ENCODE measurements at places on chromosomes 4 and X.

DNA sequence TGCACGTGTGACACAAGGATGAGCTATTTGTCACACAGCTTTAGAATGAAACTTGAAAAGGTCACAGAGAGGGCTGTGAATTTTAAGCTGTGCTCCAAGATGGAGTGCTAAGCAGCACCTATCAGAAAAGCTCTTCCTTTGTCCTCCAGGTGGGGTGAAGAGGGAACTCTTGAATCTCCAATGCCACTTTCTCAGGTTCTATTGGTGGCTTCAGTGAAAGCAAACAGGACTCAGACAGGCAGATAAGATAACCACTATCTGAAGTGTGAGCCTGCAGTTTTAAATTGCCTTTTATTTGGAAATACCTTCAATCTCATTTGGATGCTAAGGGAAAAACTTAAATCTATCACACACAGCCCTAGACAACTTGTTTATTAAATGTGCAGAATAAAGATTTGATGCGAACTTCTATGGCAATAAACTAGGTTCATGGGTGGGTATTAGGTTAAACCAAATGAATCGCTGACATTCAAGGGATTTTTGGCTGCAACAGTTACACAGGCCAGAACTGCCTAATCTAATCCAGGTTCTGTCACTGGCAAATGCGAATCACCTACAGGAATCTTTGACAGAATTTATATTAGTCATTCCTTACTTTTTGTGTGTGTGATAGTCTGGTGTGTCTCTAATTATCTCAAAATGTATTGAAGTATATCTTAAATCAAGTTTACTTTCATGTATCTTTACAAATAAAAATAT, 13.6 kb upstream of the PDGFRA start:
- DNase-seq, result no peak

DNA sequence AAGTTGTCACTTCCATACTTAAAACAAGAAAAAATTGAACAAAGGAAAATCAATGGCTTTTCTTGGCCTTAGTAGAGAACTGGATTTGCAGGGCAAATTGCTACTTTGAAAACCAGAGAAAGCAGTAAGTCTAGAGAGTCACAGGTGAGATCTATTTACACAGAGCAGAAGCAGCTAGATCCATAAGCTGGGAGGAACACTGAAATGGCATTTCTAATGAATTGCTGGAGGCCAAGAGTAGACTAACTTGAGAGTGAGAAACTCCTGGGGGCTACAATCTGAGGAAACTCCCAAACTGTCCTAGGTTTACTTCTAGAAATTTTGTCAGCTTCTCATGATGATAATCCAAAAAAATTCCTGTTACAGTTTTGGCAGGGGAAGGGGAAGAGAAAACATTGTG, 133.3 kb downstream of the SPCS3 start:
- no peak for DNase-seq

GRCh38 chrX:133776072-133776471, 209.3 kb downstream of the GPC3 start:
- no peak for DNase-seq

DNA sequence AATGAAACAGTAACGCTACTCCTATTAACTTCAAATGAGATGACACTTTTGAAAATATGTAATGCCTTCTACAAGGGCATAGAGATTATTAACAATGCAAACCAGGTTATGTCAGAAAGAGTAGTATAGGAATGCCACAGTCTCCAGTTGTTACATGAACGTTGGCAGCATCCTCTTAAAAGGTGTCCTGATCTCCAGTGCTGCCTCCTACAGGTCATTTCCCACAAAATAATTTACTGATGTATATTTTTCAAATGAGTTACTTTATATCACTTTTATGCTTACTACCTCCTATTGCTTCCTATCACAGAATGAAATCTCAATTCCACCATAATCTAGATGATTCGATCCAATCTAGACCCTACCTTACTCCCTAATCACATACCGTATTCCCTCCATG, 195.2 kb upstream of the EPHA5 start:
- no peak for DNase-seq

GRCh38 chrX:790783-791360, 160.3 kb downstream of the SHOX start:
- DNase-seq, result no peak

DNA sequence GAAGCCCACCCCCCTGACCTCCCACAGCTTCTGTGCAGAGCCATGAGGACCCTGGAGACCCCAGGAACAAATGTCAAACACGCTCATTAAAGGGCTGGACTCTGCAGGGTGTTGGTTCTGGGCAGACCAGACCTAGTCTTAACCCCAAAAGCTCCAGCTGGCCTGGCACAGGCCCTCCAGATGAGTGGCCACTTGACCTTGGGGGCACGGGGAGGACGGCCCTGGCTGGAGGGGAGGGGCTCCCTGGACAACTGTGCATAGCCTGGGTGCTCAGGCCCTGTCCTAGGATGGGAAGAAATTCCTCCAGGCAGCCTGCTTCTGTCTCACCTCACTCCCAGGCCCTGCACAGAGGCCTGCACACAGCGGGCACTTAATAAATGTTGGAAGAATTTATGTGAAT, 9.4 kb downstream of the ADRA2C start:
- DNase-seq, result no peak

DNA sequence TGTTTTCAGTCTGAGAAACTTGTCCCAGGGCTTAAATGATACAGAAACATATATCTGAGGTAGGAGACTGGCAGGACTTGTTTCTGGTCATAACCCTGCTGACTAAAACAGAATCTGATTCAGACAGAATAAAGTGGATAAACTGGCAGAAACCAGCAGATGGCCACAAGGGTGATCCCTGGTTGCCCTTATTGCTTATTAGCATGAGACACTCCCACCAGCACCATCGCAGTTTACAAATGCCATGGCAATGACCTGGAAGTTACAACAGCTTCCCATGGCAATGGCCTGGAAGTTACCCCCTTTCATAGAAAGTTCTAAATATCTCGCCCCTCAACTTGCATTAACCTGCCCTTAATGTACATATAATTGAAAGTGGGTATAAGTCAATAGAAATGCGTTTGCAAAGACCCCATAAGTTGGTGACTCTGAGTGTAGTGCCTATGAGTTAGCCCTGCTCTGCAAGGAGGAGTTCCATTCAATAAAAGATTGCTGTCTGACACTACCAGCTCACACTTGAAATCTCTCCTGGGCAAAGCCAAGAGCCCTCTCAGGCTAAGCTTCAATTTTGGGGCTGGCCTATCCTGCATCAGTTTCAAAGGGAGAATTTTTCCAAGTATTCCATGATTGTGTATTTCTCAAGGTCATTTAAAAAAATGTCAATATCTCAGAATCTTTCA, 52.9 kb upstream of the PAGE5 start:
- no peak for DNase-seq

DNA sequence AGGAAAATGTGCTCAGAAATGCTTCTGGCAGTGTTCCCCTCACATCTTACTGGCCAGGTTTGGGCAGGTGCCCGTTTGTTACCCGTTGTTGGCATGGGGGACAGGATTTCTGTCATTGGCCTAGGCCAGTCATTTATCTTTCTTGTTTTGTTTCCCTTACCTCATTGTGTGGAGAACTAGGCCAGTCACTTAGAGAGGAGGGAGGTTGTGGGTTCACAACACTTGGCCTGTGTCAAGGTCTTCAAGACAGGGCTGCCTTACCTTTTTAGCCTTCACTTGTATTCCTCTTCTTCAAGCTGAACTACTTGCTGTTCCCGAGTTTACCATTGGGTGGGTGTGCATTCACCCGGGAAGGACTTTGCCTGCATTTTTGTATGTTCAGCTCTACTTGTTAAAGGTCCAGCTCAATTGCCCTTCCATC, 17.7 kb downstream of the SNX25 start:
- no peak for DNase-seq

GRCh38 chrX:119942173-119942819, 1.3 kb downstream of the NKAP start:
- no peak for DNase-seq

GRCh38 chr4:34250562-34250961, 1993.8 kb downstream of the ARAP2 start:
- DNase-seq, result no peak

DNA sequence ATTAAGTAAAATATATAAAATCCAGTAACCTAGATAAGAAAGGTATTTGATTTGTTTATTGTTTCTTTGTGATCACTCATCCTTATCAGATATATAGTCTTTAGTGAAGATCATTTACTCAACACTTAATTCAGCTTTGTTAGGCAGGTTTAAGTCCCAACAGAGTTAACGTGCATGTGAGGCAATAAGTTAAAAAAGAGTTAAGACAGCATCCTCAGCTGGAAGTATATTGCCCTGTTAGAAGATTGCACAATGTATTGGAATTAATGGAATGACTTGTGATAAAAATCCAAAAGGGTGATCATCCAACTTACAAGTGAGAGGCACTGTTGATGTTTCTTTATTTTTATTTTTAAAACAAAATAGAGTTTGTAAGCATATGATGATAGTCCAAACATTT, 1162.1 kb downstream of the RAPGEF2 start:
- no peak for DNase-seq

DNA sequence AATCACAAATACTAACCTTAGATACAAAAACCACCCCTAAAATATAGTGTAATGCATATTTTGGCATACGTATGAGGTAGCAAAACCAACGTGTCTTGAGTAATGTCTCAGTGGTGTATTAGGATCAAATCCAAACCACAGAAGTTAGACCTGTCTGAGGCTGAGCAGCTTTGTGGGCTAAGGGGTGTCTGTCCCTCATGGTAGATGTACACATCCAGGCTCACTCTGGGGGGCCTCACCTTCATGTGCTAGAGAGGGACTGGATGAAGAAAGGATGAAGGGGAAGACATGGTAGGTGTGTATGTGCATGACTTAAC, 188.0 kb upstream of the TBC1D9 start:
- no peak for DNase-seq

GRCh38 chrX:107562482-107562881, 65.8 kb upstream of the PRPS1 start:
- no peak for DNase-seq

DNA sequence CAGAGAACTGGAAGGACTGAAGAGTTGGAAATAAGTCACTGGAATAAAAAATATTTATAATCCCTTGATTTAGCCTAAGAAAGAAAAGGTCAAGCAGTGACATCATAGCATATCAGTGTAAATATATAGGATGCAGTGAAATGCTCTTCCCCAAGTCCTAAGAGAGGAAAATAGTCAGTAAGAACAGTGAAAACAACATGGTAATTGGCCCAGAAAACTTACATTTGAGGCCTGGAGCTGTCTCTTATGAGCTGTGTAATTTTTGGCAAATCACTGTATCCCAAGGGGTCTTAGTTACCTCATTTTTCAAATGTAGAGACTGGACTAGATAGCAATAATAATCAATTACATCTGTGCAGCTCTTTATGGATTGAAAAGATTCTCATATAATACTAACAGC, 255.7 kb upstream of the AR start:
- no peak for DNase-seq

DNA sequence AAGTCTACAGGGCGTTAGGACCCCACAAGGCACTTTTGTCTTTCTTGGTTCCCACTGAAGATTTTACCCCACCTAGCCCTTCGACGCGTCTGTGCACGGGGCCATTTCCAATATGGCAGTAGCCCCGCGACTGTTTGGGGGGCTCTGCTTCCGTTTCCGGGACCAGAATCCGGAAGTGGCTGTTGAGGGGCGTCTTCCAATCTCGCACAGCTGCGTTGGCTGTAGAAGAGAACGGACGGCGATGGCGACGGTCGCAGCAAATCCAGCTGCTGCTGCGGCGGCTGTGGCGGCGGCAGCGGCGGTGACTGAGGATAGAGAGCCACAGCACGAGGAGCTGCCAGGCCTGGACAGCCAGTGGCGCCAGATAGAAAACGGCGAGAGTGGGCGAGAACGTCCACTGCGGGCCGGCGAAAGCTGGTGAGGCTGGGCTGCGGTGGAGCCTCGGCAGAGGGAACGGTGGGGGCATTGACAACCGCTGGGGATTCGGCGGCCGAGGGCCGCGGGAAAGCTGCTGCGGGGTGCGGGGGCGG, at the start of gene USP11:
Gene USP11, plus strand, starts transcription at position 207 of the 530 bp plus-strand sequence. Its CDS starts 35 bp downstream, at position 242.
- no peak for DNase-seq

GRCh38 chr4:156779042-156779441, 192.6 kb downstream of the PDGFC start:
- DNase-seq, result no peak

- no peak for DNase-seq
Measured at GRCh38 chrX:48515842-48516241, 5.8 kb upstream of the EBP start.

DNA sequence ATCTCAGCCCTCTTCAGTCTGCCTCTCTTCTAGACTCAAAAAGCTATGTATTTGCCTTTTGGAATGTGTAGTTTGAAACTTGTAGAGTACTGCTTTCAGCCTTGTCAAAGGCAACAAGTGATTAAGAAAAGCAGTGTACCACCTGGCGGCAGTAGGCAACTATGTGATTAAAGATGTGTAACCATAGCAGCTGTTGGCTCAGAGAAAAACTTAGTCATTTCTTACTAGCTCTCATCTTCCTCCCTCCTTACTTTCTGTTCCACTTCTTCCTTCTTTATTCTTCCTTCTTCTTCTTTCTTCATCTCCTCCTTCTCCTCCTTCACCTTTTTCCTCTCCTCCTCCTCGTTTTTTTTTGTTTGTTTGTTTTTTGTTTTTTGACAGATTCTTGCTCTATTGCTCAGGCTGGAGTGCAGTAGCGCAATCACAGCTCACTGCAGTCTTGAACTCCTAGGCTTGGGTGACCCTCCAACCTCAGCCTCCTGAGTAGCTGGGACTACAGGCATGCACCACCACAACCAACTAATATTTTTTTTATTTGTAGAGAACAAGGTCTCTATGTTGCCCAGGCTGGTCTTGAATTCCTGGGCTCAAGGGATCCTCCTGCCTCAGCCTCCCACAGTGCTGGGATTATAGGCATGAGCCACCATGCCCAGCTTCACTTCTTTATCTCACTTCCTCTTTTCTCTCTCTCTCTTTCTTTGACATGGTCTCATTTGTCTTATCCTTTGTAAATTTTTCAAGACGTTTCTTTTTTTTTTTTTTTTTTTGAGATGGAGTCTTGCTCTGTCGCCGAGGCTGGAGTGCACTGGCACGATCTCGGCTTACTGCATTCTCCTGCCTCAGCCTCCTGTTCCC, 32.6 kb downstream of the ABHD18 start:
- no peak for DNase-seq

DNA sequence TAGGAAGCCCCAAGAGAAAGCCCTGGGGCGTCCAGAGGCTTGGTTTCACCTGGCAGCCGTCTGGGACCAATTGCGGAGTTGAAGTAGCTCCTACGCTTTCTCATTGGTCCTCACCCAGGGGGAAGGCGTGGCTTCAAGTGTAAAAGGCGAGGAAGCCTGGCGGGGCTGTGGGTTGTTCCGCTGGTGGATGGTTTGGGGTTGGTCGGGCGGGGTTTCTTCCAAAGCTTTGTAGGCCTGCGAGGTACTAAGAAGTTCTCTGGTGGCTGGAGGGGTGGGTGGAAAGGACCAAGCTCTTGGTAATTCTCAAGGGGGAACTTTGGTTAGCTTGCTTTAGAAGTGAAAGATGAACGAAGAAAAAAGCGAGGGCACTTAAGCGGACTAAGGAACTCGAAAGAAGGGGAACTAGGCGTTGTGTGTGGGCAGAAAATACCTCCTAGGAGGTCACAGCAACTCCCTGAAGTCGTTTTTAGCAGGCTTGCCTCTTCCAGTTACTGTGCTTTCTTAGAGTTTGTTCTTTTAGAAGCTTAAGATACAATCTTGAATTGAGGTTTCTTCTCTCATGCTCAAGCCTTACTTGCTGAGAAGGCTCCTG, 36.6 kb downstream of the CCNG2 start:
- no peak for DNase-seq
